CD4-positive, alpha-beta T cell (primary cell): ENCODE measurements at places on chromosomes 5 and 9. TPM values are rescaled to one million over a fixed set of nuclear protein-coding genes. Genes with fewer than 3 reads are reported as not detected.

Gene FOXI1
- not detected for total RNA-seq

- DNase-seq, result no peak
Observed at GRCh38 chr5:112684737-112685136, 52.9 kb upstream of the APC start.

DNA sequence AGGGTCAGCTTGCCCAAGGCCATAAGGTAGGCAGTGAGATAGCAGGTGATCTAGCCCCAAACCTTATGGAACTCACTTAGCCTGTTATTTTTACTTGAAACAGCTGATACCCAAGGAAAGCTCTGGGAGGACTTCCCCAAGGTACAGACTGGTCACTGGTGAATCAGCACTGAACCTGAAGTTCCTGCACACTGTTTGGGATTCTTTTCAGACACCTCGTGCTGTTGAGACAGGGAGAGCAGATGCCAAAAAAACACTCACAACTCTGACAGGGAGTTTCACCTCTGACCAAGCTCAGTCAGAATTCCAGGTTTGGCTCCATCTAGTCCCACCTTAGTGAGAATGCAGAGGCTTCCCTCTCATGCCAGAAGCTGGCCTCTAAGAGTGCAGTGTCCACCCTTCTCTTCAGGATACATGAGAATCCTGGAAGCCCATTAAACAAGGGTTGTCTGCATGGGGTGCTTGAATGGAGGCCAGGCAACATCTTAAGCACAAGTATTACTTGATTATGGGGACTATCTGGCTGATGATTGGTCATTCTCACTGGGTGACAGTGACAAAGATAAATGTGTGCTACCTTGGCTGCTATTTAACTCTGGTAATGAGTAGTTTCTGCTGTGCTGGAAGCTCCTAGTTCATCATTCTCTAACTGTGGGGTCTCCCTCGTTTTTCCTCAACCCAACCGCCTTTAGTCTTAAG is 122.8 kb upstream of the SLIT3 start:
- DNase-seq, result no peak

GRCh38 chr5:14582797-14583137 is 1.2 kb downstream of the OTULINL start:
- DNase-seq, result no peak

DNA sequence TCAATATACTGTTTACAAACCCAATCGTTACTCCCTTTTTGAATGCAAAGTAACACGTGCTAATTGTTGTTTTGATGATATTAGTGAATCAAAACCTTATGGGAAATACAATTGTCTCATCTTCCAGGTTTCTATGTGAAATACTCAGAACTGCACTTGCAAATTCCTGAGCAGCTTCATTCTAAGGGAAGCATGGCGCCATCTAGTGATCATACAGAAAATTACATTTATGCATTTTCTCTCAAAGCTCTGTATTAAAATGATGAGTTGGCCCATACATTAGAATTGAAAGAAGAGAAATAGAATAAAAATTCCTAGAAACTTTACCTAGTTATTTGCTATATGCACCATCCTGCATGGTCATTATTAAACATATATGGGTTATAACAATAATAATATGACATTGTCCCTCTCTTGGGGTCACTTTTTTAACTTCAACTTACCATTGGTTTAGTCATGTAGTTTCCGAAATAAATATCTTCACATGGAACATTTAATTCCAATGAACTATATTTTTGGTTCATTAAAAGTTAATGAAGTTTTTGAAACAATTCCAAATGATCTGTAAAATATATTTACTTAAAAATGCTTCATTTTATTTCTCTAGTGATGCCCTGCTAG is 220.0 kb downstream of the PDE4D start:
- no peak for DNase-seq

DNA sequence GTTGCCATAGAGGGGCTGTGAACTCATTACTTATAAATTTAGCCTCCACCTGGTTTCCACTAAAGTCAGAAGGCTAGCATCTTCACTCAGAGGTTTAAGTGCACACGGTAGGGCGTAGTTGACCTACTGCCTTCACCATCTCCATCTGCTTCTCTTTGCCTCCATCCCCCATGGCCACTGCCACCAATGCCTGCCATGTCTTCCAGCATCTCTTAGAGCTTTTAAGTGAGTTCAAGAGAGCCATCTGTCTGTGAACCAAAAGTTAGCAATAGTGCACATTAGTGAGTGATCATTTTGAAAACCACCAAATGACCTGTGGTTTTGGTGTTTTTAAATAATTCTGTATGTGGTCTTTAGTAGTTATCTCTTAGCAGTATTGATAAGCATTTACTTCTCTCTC is 102.0 kb downstream of the DMRTA1 start:
- no peak for DNase-seq
